Type B pancreatic cell (in vitro differentiated cells): ENCODE measurements at places on chromosomes 3 and 15.

- DNase-seq: no peak
Observed at GRCh38 chr3:101527441-101527840, 14.4 kb upstream of the SENP7 start.

DNA sequence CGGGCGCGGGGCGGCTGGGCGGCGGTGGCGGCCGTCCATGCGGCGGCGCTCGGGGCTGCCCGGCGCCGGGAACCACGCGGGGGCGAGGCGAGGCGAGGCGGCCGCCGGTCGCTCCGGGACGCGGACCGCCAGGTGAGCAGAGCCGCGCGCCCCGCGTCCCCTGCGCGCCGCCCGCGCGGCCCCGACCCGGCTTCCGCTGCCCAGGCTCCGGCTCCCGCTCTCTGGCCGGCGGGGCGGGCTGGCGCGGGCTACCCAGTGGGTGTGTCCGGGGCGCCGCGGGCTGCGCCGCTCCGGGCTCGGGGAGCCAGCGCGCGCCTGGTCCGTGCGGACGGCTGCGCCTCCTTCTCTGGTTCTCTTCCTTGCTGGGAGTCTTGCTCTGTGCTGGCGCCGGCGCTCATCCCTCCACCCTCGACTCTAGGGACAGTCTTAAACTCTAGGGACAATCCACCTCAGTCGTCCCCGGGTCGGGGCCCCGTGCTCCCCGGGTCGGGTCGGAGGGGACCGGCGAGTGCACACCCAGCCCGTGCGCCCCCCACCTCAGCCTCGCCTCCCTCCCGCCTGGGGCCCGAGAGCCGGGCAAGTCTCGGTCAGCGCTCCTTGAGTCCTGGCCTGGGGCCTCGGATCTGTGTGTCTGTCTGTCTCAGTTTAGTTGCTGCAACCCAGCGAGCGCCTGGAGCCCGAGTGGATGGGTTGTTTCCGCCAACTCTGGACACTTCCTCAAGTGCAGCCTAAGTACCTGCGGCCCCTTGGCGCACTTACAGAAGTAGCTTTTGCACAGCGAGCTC is 488 bp downstream of the THSD4 start:
- peak; percentile 76 for DNase-seq

DNA sequence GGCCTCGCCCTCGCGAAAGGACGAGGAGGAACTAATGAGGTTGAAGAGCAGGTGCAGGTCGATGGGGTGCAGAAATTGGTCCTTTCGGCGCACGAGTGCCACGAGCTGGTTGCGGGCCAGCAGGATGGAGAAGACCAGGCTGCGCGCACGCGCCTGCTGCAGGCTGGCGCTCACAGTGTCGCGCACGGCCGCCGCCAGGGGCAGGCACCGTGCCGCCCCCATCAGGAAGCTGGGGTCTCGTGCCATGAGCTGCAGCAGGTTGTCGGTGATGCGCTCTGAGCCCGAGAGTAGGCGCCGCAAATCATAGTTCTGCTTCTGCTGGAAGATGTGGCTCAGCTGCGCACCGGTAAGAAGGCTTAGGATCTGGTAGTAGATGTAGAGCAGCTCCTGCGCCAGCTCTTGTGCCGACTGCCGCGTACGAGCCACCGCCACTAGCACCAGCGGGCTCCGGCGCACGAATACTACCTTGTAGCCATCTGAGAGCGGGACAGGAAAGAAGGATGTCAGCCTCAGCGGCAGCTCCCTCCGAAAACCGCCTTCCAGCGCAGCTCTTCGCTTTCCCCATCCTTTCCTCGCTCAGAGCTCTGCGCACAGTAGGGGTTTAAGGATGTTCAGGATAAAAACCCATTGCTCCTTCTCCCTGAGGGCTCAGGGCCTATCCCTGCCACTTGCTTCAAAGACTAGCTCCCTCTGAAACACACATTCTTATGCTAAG is 6.9 kb upstream of the MST1R start:
- no peak for DNase-seq

DNA sequence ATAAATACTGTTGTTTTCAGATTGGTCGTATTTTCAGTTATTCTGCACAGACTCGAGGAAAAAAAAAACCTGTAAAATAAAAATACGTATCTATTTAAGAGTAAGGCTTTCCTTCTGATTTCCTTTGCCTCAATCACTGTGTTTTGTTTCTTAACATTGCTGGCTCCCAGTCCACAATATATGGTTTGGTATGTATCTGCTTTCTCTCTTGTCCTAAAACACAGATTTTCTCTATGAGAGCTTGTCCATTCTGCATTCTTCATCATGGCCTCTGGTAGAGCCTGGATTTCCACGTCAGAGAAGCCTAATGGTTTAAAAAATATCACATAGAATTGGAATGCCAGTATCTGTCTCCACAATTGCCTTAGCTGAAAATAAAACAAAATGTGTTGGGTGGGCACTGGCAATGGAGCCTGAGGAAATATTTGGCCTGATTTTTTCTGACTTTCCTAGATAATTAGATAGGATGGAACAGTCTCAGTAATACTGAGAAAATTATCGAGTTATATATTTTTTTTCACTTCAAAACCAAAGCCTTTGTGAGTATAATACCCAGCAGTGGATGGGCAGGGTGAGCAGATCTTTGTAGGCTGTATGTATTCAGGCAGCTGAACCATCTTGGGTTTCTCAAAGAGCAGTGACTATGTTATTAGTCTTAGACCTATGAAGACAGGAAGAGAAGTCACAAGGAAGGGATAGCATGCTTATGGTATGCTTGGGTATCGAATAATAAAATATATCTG is 1.9 kb downstream of the CD200 start:
- no peak for DNase-seq

DNA sequence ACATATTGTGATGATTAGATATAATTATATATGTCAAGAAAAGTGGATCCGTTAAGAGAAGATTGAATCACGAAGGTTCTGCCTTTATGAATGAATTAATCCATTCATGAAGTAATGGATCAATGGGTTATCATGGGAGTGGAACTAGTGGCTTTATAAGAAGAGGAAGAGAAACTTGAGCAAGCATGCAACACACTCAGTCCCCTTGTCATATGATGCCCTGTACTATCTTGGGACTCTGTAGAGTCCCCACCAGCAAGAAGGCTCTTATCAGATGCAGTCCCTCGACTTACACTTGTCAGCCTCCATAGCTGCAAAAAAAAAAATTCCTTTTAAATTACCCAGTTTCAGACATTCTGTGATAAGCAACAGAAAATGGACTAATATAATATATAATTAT is 301.9 kb downstream of the RAP2B start:
- DNase-seq: no peak

DNA sequence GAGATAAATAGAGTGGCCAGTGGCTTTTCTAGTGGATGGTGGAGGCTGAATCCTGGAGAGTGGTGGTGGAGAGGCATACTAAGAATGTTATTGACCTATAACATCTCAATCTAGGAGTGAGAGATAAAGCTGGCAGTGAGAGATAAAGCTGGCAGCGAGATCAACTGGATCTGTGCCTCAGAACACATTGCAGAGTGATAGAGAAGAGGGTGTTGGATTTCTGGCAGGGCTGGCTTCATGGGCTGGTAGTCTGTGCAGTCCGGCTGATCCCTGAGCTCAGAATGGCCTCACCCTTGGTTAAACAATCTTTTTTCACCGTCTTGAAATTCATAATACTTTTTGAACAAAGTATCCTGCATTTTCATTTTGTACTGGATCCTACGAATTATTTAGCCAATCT is 221.2 kb downstream of the NLGN1 start:
- no peak for DNase-seq

DNA sequence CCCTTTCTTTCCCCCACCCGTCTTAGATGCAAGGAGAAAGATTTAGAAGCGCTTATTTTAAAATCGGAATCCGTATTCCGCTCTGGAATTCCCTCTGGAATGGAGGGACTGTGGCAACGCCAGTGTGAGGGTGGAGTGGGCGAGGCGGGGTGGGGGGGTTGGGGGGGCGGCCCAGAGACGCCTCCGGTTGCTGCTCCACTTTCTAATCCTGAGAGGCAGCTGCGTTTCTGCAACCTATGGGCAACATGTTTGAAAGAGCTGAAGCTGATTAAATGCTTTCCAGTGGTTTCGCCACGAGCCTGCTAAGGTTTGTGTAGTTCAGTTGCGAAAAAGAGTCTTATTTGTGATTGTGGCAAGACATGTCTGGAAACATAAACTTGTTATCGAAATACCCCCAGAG is at the start of gene CCK:
CCK (minus strand) TSS at position 101 of the 400 bp plus-strand sequence. CDS start 2,555 bp downstream, outside the sequence.
- no peak for DNase-seq
